ENCODE measurements at places on chromosomes 3 and 15.

GRCh38 chr15:50140983-50141382, 21.9 kb upstream of the ATP8B4 start:
- DNase-seq: no peak

GRCh38 chr3:15955968-15956367, 158.2 kb upstream of the ANKRD28 start:
- no peak for DNase-seq

DNA sequence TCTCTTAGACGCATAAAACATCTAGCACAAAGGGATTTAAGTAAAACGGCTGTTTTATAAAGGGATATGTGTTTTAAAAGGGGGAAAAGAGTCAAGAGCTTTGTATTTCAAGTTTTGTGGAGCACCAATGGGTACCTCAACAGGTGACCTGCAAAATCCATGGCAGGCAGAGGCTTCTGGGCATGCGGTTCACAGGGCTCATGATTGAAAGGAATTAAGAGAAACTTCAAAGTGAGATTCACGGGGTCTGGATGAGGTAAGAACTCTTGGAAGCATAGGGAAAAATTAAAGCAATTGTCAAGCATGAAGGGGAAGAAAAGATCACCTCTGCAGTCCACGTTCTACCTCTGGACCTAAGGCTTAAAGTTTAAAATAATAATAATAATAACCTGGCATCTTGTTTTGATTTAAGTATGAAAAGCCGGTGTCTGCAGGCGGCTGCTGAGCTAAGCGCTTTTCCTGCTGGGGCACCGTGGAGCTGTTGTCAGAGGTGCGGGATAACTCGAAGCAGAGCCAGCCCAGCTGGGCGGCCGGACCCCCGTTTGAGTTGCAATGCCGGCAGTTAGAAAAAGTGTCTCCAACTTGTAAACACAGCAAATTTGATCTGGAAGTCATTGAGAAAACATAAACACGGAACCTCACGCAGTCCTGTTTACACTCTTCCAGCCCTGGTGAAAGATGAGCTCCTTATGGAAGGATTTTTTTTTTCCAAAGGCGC, 40.5 kb downstream of the HES1 start:
- DNase-seq: no peak

GRCh38 chr3:156525808-156526207, 29.1 kb downstream of the SSR3 start:
- DNase-seq: no peak

- DNase-seq: no peak
Measured at GRCh38 chr3:149751551-149751950, 738 bp downstream of the COMMD2 start.

- DNase-seq: no peak
Measured at GRCh38 chr3:39346785-39347585, 17.5 kb downstream of the CCR8 start.

DNA sequence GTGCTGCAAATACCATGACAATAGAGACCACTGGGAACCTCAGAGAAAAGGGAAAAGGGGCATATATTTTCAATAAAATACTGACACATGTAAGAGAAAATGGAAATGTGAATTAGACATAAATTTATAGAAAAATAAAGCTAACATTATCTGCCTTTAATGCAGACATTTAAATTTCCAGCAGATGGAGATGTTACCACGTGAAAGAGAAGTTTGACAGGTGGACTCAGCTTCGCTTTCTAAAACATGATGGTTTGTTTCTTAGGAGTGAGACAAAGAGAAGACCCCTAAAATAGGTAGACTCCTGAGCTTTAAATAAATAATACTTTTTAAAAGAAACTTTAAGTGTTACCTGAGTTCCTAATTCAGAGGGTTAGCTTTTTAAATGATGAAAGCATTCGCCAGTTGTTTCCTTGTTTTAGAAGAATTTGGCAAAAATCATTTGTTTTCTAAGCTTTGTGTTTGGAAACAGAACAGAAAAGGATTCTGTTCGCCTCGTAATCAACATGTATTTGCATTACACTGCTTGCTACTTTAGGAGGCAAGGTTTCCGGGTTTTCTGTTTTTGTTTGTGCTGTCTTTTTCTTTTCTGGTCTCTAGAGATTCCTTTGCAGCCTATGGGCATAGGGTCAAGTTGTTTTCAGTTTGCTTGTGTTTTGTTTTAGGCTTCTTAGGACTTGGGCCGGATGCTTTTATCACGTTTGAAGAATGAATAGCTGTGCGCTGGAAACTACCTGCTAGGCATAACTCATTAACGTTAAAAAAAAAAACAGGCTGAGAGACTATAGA, 271.4 kb downstream of the THSD4 start:
- no peak for DNase-seq

DNA sequence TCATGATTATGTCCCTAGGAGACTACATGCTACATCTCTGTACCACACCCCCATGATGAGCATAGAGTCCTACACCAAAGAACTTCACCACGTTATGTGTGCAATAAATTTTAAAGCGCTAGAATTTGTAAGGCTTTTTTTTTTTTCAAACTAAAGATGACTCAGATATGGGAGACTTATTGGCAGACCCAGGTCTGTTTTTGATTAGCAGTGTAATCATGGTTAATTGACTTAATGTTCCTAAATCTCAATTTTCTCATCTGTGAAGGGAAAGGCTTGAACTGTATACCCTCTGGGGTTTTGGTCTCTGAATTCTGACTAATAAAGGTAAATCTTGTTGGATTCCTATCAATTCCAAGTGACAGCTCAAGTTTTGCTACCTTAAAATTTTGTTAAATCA, 26.4 kb downstream of the ABI3BP start:
- DNase-seq: no peak

GRCh38 chr3:29293421-29293820, 12.6 kb downstream of the RBMS3 start:
- no peak for DNase-seq

GRCh38 chr3:42755681-42756578, 17.1 kb downstream of the CCDC13 start:
- no peak for DNase-seq

GRCh38 chr3:13108861-13109260, 35.6 kb upstream of the IQSEC1 start:
- DNase-seq: no peak

DNA sequence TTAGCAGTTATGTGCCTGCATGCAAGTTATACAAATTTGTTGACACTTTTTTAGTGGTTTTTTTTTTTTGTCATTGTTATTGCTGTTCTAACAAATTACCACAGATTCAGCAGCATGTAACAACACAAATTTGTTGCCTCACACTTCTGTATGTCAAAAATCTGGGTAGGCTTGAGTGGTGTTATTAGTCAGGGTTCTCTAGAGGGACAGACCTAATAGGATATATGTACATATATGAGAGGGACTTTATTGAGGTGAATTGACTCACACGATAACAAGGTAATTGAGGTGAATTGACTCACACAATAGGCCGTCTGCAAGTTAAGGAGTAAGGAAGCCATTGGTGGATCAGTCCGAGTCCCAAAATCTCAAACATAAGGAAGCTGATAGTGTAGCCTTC, 15.0 kb upstream of the PLSCR1 start:
- no peak for DNase-seq

DNA sequence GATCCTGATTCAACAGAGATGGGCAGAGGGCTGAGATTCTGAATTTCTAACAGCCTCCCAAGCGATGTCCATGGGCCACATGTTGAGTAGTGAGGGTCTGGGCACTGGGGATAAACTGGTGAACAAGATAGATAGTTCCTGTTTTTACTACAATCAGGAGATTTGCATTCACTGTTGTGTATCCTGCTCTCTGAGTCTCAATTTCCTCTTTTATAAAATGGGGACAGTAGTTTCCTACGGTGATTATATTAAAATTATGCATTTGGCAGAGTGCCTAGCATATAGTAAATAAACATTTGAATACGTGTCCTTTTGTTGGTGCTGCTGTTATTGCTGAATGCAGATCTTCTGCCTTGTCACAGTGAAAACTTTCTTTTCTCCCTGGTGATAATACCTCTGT, 102.5 kb downstream of the MYH15 start:
- DNase-seq: no peak

DNA sequence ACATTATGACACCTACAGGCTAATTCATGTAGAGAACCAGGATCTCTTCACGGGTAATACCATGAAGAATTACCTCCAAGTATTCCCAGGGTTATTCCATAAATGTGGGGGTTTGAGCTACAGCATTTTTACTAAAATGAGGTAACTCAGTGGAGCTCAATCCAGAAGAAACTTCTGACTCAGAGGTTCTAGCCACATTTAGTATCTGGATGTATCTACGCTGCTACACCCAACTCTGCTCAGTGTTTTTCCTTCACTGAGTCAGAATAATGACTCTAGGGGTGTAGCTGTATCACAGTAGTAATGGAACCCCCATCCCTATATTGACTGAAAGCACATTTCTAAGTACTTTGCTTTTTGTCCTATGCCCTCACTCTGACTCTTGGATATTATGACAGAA, 52.4 kb downstream of the COPS2 start:
- DNase-seq: no peak

DNA sequence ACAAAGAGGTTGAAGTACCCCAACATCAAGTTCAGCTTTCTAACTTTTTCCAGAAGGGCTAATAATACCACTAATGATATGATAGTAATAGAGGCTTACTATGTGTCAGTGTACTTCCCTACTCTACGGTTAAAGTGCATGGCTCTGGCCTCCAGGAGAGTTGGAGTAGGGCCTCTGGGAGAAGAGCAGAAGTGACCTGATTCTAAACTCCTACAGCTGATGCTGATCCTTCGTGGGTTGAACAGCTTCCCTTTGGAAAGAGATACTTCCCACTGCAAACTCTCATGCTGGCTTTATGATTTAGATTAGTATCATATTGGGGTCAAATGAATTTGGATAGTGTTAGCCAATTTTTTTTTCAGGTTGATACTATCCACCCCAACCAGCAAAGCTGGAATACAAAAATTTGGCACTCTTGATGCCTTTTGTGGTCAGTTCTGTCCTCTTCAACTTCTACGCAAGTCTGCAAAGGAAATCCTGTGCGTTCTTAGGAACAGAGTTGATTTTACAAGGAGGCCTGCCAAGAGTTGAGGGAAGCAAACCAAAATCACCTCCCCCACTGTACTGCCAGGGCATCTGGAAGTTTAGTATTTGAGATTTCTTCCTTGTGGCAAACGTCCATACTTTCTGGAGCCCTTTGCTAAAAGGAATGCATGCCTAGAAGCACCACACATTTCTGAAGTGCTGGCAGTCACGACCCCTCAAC, 17.8 kb downstream of the TMEM212 start:
- no peak for DNase-seq

- DNase-seq: no peak
Measured at GRCh38 chr3:143511174-143511879, 336.9 kb downstream of the SLC9A9 start.

DNA sequence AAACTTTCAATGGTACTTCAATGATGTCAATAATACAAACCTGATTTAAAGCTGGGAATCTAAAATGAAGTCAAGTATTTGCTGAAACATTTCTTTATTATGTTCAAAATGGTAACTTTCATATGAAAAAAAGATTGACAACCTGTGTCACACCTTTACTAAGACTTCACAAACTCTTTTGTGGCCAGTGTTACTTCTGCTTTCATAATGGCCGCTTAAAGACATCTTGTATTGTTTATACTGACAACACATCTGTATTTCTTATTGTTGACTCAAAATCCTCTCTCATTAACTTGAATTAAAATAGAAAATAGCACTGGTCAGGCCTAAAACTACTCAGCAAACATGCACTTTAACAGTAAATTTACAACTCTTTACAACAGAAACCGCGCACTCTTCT, 312.3 kb upstream of the CNTN6 start:
- no peak for DNase-seq

DNA sequence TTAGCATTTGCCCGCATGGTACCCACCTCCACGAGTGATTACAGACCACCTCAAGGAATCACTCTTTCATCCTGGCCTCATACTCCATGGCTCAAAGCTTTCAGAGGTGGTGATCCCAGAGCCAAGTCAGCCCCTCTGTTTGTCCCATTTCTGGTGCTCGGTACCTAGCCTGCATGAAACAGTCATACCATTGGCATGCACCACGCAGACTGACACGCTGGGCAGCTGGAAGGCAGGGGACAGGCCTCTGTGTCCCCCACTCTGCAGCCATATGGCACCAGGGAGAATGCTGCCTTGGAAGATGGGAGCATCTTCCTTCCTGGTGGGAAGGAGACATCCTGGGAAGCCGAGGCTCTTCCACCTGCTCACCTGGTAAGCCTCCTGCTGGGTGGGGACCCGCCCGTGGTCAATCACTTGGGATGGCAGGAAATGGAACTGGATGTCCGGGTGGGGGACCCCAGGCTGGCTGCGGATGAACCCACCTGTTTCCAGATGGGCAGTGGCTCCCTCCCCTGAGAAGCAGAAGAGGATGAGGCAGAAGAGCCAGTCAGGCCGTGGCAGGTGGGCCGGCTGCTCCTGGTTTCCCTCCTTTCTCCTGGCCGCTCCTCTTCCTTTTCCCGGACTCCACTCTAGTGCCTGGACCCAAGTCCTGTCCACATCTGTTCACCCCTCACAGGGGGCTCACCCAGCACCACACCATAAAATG, 26.9 kb downstream of the CHDH start:
- DNase-seq: no peak

Measured in T-helper 22 cell (primary cell).